Stomach (tissue), 19 donors: ENCODE measurements at places on chromosomes 11 and 22. TPM values are rescaled to one million over a fixed set of nuclear protein-coding genes. Genes with fewer than 3 reads are reported as not detected.

DNA sequence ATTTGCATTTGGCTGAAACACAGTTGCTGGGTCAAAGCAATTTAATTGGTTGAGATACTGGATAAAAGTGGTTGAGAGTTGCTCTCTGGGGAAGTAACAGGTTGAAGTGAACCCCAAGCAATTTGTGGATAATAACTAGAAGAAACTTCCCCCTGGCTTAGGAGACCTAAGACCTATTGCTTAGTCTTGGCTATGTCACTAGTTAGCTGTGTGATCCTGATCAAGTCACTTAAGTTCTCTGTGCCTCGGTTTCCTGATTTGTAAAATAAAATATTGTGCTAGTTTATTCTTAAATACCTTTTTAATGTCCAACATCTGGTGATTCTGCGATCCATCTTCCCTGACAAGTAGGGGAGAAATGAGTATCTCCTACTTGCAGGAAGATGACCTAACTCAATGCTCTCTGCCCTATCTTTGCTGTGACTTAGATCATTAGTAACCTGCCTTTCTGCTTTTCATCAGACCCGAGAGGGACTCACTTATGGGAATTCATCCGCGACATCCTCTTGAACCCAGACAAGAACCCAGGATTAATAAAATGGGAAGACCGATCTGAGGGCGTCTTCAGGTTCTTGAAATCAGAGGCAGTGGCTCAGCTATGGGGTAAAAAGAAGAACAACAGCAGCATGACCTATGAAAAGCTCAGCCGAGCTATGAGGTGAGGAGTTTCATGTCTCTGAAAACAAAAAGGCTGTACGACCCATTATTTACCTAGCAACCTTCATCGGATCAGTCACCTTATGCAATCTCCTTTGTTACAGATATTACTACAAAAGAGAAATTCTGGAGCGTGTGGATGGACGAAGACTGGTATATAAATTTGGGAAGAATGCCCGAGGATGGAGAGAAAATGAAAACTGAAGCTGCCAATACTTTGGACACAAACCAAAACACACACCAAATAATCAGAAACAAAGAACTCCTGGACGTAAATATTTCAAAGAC is 37.5 kb downstream of the EHF start:
- H3K4me3 ChIP-seq: no peak overlapping the region
- H3K36me3 ChIP-seq: peaks cover 56% of the 10 kb centered on the region
- DNase-seq: no peak
- H3K4me1 ChIP-seq: peaks cover 16% of the 10 kb centered on the region
- no peaks in the 10 kb centered on the region for H3K27me3 ChIP-seq

DNA sequence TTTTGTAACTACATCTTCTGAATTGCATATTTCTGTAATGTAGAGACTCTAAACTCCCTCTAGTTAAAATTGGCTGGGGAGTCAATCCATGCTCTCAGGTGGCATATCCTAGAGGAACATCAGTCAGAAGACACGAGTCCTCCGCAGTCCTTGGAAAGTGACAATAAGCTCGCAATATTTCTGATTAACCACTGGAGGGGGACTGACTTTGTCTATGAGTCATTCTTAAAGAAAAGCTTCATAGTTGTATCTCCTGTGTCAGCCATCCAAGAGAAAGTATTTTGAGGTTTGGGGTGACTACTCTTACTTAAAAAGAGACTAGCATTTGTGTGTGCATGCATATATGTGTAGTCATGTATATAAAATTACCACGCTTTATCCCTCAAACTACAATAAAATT is 60.2 kb downstream of the SLN start:
- H3K36me3 ChIP-seq: no peaks in the 10 kb centered on the region
- H3K4me3 ChIP-seq: no peak overlapping the region
- H3K4me1 ChIP-seq: no peaks in the 10 kb centered on the region
- H3K27ac ChIP-seq: no peak overlapping the region

DNA sequence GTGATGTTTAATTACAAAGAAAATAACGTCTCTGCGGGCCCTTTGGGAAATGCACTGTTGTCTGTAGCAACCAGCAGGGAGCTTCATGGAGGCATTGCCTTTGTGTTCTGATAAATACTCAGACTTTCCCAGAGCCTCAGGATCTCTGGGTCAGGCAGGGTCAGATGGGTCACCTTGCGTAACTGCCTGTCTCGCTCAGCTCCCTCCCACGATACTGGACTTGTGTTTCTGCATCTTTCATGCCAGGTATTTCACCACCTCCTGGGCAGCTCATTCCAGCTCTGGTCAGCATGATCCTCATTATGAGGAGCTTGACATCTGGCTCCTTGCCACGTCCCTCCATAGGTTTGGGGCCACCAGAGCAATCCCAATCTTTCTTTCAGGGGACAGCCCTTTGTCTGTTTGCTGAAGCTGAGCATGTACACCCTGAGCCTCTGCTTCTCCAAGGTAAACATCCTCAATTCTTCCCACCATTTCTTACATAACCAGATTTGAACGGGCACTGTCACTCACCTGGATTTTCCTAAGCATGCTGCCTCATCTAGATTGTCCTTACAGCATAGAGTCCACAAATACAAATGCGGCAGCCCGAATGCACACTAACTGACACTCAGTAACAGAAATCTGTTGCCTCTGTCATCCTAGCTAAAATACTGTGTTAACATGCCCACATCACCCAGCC is 162.3 kb downstream of the LARGE1 start:
- no peaks in the 10 kb centered on the region for H3K36me3 ChIP-seq
- H3K4me1 ChIP-seq: no peaks in the 10 kb centered on the region
- H3K4me3 ChIP-seq: no peak overlapping the region
- DNase-seq: no peak

DNA sequence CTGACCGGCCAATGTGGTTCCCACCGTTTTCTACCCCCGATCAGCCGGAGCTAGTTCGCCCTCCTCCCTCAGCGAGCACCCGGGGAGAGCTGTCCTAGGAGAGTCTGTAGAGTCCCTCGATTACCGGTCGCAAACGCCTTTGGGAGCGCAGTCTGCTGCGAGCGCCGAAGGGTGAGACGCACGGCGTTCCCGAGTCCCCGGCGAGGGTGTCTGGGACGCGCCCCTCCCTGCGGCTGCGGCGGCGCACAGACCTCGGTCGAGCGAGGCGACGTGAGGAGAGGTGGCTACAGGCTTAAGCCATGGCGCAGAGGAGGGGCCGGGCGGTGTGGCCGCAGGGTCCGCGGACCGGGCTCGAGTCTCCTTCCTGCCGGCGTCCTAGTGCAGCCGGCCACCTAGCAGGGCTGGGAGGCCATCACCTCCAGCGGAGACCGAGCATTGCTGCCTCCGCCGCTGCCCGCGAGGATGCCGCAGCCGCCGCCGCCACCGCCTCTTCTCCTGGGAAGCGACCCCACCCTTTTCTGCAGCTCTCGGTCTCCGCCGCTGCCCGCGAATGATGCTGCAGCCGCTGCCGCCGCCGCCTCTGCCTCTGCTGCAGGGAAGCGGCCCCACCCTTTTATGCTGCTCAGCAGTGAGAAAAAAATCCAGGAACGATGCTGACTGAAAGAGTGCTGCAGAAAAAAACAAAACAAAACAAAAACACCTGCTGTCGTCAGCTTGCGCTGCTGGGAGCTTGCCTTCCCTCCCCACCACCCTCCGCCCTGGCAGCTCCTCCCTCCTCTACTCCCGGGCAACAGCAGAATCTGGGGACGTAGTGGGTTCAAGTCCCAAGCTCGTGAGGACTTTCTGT is at the start of gene MAP6:
MAP6 (minus strand) TSS at position 588 of the 847 bp plus-strand sequence. CDS start 669 bp downstream, outside the sequence.
- peak within 1 kb of the TSS; percentile 57 for H3K27ac ChIP-seq
- H3K36me3 ChIP-seq: no peaks in the 10 kb centered on the region

The ATXN10 gene
- total RNA-seq: 157 TPM

DNA sequence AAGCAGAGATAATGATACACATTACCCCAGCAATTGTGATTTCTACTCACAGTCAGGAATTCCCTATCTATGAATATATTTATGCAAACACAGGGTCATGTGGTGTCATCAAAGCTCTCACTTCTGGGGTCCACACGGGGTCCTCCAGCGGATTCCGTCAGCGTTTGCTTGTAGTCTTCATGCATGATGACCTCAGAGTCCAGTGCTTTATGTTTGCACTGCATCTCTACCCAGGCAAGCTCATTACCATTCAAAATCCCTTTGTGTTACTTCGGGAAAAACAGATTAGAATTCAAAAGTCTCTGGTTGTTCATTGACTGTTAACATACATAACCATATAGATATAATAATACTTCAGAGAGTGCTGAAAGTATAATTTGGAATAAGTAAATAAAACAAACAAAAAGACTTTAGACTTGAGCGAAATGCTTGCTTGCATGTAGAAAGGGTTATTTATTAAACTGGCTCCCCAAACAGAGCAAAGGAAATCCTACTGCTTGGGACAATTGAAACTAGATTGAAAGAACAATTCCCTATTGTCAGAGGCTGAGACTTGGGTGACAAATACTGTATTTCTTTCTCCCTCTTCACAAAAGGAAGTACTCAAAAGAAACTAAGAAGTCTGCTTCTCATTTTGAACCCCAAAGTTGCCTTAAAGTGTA is 423.1 kb downstream of the ETS1 start:
- H3K27me3 ChIP-seq: no peaks in the 10 kb centered on the region
- H3K27ac ChIP-seq: no peak overlapping the region
- peak; percentile 53 for DNase-seq
- H3K4me3 ChIP-seq: no peak overlapping the region
- H3K4me1 ChIP-seq: peaks cover 4% of the 10 kb centered on the region

The NLRP14 gene
- total RNA-seq: 0.18 TPM

GRCh38 chr22:35315855-35316745 is 16.4 kb downstream of the TOM1 start:
- peaks cover 37% of the 10 kb centered on the region for H3K36me3 ChIP-seq
- no peak overlapping the region for H3K27ac ChIP-seq
- peaks cover 18% of the 10 kb centered on the region for H3K4me1 ChIP-seq
- no peak overlapping the region for H3K4me3 ChIP-seq
- H3K27me3 ChIP-seq: no peaks in the 10 kb centered on the region

DNA sequence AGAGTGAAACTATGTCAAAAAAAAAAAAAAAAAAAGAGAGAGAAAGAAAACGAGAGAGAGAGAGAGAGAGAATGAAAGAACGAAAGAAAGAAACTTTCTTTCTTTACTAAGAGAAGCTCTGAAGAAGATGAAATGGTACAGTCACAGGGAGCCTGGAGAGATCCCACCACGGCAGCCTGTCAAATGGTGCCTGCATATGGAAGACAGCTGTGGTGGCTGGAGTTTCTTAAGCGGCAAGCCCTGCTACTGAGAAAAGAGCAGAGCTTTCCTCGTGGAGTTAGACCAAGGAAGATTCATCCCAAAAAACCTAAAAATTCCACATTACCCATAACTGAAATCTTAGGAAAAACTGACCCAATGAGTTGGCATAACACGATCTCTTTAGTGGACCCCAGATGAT is 66.7 kb downstream of the MICAL3 start:
- H3K27ac ChIP-seq: peak overlapping the region; percentile 8
- no peaks in the 10 kb centered on the region for H3K27me3 ChIP-seq
- H3K36me3 ChIP-seq: no peaks in the 10 kb centered on the region
- H3K4me1 ChIP-seq: peaks cover 34% of the 10 kb centered on the region
- no peak for DNase-seq

DNA sequence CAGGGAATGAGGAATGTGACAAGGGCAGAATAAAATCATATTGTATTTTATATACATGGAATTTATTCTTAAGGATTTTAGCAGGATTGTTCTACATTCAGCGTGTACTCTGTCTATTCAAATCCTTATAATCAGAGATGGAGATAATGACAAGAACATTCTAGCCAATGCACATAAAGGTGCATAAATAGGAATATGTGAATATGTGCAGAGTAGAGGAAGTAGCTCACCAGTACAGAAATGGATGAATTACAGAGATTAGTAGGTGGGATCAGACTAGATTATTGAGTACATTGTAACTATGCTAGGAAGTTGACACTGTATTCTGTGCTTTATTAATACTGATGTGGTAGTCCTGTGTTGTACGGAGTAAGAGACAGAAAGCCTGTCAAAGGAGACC is 1308.8 kb downstream of the FAM181B start:
- H3K36me3 ChIP-seq: no peaks in the 10 kb centered on the region
- DNase-seq: no peak
- no peak overlapping the region for H3K4me3 ChIP-seq
- H3K27me3 ChIP-seq: no peaks in the 10 kb centered on the region
- no peaks in the 10 kb centered on the region for H3K4me1 ChIP-seq
